Activated naive CD8-positive, alpha-beta T cell treated with anti-CD3 and anti-CD28 coated beads, Interleukin-2, amount 10 ng/mL, durations not matched to agents 7 days and 5 days (primary cell): ENCODE measurements at places on chromosomes 2 and 18. TPM values are rescaled to one million over a fixed set of nuclear protein-coding genes. Genes with fewer than 3 reads are reported as not detected.

The GAD1 gene
- 1.9 TPM for total RNA-seq

The ARHGAP28 gene
- total RNA-seq, result not detected

The C2orf80 gene
- total RNA-seq, result not detected

The IL1R2 gene
- 0.53 TPM for total RNA-seq

The CHRNG gene
- not detected for total RNA-seq

The NEU2 gene
- not detected for total RNA-seq

The CBLN2 gene
- not detected for total RNA-seq

The CRYGD gene
- not detected for total RNA-seq

The FIGN gene
- not detected for total RNA-seq

The GPATCH11 gene
- total RNA-seq, result 12.1 TPM

The PRKAG3 gene
- not detected for total RNA-seq

The ADAM23 gene
- 1.7 TPM for total RNA-seq

The ABCA12 gene
- not detected for total RNA-seq

The DNAJC5G gene
- not detected for total RNA-seq

The FAM110C gene
- 0.68 TPM for total RNA-seq

The TBR1 gene
- total RNA-seq, result not detected

The TMEM178A gene
- total RNA-seq, result 0.23 TPM

The ACMSD gene
- not detected for total RNA-seq

The ANKMY1 gene
- total RNA-seq, result 53.2 TPM

The DYSF gene
- total RNA-seq, result 6.7 TPM

The CHRND gene
- total RNA-seq, result not detected

The GALNT14 gene
- total RNA-seq, result not detected

The UCN gene
- total RNA-seq, result 3.7 TPM

The CCDC74A gene
- total RNA-seq, result 4.8 TPM

The MC2R gene
- total RNA-seq, result not detected

The HOXD1 gene
- not detected for total RNA-seq

The ABHD1 gene
- total RNA-seq, result 0.77 TPM

The VRK2 gene
- total RNA-seq, result 22.8 TPM

The ALK gene
- total RNA-seq, result not detected

The SERPINB4 gene
- not detected for total RNA-seq

The ABCG8 gene
- not detected for total RNA-seq

The LIPG gene
- not detected for total RNA-seq

The PID1 gene
- total RNA-seq, result 0.17 TPM

The CIB4 gene
- not detected for total RNA-seq

The KCTD1 gene
- total RNA-seq, result 4.1 TPM

The MAP3K19 gene
- total RNA-seq, result not detected

The TRIB2 gene
- total RNA-seq, result 54.0 TPM
